ENCODE measurements at places on chromosomes 6 and 20.

DNA sequence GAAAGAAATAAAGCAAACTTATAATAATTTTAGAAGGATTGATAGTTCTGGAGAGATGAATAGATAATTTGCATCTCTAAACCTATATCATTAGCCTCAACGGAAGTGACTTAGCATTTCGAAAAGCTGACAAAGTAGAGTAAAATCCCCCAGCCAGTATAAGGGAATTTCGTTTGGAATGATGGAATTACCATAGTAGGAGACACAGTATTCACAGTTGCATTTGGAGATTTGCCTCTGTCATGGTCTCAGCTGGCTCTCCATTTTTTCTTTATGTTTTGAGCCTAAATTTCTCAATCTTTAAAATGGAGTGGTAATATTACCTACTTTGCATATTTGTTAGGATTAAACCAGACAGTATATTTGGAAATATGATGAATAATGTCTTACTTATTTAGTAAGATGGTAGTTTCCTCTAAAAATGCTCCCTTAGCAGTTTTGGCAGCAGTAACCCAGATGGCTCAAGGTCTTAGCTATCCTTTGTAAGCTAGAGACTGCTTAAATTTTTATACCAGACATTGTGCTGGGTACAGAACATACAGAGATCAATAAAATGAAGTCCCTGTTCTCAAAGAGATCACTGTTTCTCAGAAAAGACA is 58.2 kb downstream of the SMAP1 start:
- DNase-seq, result peak; percentile 40

DNA sequence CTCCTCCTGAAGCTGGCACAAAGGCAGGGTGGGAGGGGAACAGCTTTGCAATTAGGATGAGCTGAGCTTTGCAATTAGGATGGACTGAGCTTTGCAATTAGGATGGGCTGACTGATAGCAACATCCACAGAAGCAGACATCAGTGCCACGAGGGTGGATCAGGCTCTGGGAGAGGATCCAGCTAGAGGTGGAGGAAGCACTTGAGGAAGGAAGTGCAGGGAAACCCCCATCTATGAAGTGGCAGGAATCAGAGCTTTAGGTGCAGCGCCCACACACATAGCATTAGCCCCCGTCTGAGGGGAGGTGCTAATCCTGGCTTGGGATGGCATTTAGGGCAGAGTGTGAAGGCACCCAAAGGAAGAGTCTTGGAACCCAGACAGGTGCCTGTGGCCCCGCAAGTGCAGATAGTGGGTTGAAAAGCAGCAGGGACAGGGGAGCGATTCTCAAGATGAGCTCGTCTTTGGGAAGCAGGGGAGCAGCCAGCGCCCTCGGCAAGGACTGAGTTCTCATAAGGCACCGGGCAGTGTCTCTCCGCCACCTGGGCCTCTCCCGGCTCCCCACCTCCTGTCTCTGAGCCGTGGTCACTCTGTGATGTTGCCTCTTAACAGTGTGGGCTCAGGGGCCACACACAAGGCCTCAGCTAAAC is 12.0 kb upstream of the THBS2 start:
- DNase-seq, result no peak

DNA sequence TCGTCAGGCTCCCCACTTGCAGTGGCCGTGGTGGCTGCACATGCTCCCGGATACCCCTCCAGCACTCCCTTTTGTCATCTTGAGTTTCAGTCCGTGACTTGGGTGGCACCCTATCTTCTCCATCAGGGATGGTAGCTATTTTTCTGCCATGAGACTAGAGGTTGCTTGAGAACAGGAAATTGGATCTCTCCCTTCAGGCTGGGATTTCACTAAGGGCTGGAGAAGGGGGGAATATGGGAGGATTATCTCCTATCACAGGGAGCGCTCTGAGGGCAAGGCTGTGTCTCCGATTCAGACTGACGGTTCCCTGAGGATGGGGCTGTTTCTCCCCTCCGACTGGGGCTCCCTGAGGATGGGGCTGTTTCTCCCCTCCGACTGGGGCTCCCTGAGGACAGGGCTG is 123.1 kb downstream of the MRPL14 start:
- no peak for DNase-seq

- no peak for DNase-seq
Measured at GRCh38 chr6:36983538-36983937, 2.5 kb downstream of the MTCH1 start.

GRCh38 chr6:158174514-158174913 is 6.4 kb downstream of the GTF2H5 start:
- peak; percentile 96 for DNase-seq

DNA sequence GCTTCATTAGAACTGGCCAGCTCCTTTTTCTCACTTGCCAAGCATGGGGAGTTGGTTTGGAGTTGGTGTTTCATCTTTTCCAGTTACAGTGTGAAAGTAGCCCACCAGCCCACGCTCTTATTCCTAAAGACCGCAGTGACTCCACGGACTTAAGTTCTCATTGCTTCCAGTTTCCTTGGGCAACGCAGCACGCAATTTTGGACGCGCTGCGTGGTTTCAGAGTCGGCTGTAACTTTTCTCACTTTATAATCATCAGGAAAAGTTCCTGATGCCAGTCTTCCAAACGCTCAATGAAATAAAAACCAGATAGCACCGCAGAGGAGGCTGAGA is 381 bp upstream of the PEX7 start:
- DNase-seq, result peak; percentile 56

DNA sequence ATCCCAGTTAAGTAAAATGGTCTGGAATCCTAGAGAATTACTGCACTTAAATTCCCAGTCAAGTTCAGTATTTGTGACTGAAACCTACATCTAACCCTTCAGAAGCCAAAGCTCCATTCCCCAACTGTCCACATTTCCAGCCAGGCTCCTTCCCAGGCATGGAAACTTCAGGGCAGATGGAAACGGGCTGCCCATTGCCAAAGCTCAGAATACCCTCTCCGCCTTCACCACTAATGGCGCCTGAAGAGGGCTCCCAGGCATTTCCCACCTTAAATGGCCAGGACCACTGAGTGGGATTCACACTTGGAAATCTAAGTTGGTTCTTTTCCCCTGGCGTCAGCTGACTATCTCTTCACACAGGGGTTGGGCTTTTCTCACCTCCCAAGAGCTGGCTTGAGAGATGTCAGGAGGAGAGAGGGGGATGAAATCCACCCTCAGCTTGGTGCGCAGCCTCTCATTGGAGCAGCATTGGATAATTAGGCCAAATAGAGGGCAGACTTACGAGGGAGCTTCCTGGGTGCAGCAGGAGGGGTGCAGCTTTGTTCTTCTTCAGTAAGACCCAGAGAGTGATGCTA is 82.9 kb downstream of the ANKRD60 start:
- DNase-seq, result no peak

GRCh38 chr20:61662226-61662967 is 403.3 kb downstream of the TAF4 start:
- no peak for DNase-seq

- DNase-seq, result no peak
Measured at GRCh38 chr20:4260102-4260501, 244.7 kb upstream of the RNF24 start.

GRCh38 chr6:151073701-151074100 is 166.1 kb upstream of the AKAP12 start:
- DNase-seq, result no peak

DNA sequence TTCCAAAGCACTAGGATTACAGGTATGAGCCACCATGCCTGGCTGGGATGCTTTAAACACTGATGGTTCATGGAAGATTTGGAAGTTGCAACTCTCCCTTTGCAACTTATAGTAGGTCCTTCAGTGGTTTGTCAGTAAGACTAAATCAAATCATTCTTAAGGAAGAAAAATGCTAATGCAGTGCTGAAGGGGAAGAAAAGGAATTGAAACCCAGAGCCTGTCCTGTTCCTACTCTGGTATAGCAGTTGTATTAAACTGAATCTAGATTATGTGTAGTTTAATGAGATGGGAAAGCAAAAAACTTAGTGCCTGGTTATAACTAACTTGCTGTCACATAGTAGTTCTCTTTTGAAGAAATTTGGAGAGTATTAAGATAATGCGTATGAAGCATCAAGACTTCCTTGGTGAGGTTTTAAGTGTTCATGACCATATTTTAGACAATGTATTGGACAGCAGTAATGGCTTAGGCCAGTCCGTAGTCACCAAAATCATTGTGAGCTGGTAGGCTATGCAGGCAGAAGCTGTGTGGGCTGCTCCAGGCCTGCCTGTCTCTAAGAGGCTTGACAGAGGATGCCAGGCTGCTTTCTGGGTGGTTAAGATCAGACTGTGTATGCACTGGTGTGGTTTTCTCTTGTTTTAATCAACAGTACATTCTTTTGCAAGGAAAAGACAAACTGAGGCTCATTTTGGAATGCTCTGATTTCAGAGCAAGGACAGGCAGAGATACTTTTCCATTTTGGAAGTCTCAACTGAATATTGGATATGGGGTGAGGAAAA is 14.0 kb downstream of the PAQR8 start:
- no peak for DNase-seq
